ENCODE measurements at places on chromosomes 5 and 9.
A peak's percentile ranks its signal among the peaks of the same experiment; 100 is the strongest.

- DNase-seq, result peak; percentile 52
Observed at GRCh38 chr9:69546265-69546664, 125.9 kb downstream of the APBA1 start.

GRCh38 chr5:41418220-41419031 lies 92.0 kb downstream of the PLCXD3 start:
- DNase-seq, result no peak

DNA sequence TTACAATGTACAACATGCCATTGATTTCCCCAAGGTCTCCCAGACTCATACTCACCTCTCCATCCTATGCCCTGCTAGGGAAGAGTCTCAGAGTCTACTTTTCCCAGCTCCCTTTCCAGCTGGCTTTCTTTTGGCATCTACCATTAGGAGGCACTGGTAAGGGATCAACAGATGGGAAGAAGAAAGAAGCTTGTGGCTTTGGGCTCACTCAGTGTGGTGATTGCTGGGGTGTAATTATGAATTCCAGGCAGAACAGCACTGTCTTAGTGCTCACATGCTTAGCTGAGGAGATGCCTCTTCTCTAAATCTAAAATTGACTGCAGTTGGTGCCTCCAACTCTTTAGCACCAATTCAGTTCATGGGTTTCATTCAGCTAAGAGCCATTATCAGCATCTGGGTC lies 330.0 kb downstream of the PSAT1 start:
- no peak for DNase-seq

- peak; percentile 15 for DNase-seq
Observed at GRCh38 chr5:90037646-90038045, 371.9 kb downstream of the CETN3 start.
